ENCODE measurements at places on chromosomes 12 and 14.

- DNase-seq, result peak; percentile 76
These were observed 73.6 kb downstream of the TESC start for GRCh38 chr12:117025481-117026151.

- DNase-seq, result no peak
These were observed 53.8 kb downstream of the SPTLC2 start for GRCh38 chr14:77562681-77563080.

- DNase-seq, result no peak
These were observed 148.6 kb downstream of the FBXL14 start for GRCh38 chr12:1445807-1446206.

DNA sequence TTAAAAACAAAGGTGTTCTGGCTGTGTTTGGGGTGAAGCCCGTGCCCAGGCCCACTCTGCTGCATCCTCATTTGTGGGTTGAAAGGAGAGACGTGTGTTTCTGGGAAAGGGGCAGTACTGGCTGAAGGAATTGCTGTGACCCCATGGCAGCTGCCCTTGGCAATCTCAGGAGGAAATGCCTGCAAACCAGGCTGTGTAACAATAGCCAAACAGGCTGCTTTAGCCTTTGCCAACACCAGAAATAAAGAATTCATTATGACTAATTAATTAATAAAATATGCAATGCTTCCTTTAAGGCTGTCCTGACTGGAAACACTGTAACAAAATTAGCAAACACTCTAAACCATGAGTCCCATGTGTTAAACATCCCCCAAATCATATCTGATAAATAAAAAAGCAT is 53.0 kb upstream of the KRR1 start:
- no peak for DNase-seq

DNA sequence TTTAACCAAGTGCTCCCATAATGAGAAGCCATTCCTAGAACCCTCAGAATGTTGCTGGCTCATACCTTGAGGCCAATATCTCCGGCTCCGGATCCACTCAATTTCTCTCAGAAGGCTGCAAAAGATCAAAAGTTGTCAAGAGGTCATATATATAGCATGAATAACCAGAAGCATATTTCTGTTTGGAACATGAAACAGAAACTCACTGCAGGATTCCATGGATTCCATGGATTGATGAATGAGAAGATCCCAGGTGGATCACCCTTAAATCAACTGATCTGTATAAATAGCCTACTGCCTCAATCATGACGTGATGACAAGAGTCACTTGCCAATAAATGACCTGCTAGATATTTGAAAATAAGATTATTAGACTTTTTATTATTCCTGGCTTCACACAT is 3.3 kb upstream of the NT5DC3 start:
- no peak for DNase-seq

GRCh38 chr12:124637581-124637981 is 70.2 kb upstream of the NCOR2 start:
- no peak for DNase-seq

- no peak for DNase-seq
These were observed 778.9 kb downstream of the TMTC2 start for GRCh38 chr12:83465632-83466031.

GRCh38 chr14:44405011-44405486 is 102.0 kb downstream of the FSCB start:
- no peak for DNase-seq

- no peak for DNase-seq
These were observed 39.4 kb downstream of the RPS29 start for GRCh38 chr14:49546766-49547165.

GRCh38 chr12:5807090-5807414 is 138.0 kb downstream of the ANO2 start:
- DNase-seq, result no peak

- no peak for DNase-seq
These were observed 774.7 kb downstream of the C12orf50 start for GRCh38 chr12:87254381-87255030.

GRCh38 chr12:127240249-127240929 is 1026.6 kb upstream of the TMEM132C start:
- no peak for DNase-seq

DNA sequence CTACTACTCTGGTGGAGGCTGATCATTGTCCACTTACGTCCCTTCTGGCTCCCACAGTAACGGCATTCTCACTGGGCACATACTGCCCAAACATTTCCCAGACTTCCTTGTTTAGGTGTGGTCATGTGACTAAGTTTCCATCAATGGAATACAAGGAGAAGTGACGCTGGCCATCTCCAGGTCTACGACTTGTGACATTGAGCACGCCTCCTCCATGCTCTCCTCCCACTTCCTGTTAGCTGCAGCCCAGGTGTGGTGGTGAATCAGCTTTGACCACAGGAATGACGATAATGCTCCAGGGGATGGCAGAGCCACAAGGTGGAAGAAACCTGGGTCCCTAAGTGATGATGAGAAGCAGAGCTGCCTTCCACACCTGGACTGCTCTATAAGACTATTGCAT is 6.0 kb upstream of the SLC24A4 start:
- no peak for DNase-seq

- peak; percentile 51 for DNase-seq
These were observed at the start of gene ATXN2 for GRCh38 chr12:111598637-111599452. ATXN2 (minus strand) TSS chr12:111599315; CDS start chr12:111599034, 281 bp downstream.

DNA sequence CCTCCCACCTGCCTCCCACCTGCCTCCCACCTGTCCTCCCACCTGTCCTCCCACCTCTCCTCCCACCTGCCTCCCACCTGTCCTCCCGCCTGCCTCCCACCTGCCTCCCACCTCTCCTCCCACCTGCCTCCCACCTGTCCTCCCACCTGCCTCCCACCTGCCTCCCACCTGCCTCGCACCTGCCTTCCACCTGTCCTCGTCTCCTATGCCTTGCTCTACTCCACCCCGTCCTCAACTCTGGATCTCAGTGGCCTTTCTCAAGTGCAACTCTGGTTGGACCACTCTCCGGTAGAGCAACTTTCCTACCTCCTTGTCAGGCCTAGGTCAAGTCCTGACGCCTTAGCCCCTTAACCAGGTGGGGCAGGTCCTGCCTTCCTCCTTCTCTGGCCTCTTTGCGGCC is 29.3 kb upstream of the PEX5 start:
- DNase-seq, result no peak

- no peak for DNase-seq
These were observed 465 bp downstream of the ADSS1 start for GRCh38 chr14:104724407-104724980.

- no peak for DNase-seq
These were observed 633.9 kb upstream of the LMO3 start for GRCh38 chr12:17239874-17240273.

GRCh38 chr14:60490270-60490669 is 4.4 kb upstream of the C14orf39 start:
- no peak for DNase-seq

- DNase-seq, result no peak
These were observed 6.7 kb downstream of the VASH1 start for GRCh38 chr14:76767681-76768656.

DNA sequence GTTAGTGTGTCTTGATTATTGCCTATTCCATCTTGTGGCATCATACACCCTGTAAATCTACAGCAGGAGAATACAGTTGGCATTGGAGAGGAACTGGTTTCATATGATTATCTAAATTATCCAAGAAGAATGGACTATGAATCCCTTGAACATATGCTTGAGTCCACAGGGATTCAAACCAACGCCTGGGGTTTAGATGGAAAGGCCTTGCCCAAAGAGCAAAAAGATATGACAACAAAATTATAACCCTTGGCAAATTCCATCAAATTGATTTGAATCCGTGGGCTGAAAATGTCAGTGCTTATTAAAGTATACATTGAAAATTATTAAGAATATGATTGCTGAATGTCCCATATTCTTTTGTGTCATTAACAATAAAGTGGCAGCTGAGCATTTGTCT is 108.2 kb downstream of the PDE3A start:
- no peak for DNase-seq

DNA sequence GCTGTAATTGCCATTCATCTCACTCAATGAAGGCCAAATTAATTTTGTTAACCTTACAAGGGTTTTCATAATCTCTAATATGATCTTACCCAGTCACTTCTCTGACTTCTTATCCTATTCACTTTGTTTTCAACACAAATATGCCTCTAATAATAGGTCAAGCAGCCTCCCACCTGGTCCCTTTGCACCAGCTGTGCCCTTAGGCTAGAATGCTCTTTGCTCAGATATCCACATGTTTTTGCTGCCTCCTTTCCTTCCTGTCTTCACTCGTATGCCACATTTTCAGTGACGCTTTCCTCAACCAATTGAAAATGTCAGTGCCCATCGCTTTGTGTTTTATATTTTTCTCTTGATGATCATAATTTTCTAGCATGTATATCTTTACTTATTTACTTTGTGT is 106.4 kb upstream of the SYT10 start:
- no peak for DNase-seq

GRCh38 chr12:49339464-49339861 is 2.5 kb upstream of the C1QL4 start:
- DNase-seq, result no peak

DNA sequence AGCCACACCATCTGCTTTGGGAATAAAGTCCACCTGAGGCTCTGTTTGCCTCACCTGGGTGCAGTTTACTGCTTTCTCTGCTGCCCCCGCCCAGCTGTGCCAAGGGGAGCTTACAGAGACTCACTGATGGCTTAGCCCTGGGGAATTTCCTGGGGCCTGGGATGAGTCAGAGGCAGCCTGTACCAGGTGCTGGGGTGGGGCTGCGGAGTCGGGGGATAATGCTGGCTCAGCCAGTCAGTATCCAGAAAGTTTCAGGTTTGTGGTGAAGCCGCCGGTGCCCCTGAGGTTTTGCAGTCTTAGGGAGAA is 22.3 kb downstream of the PLEKHG3 start:
- peak; percentile 60 for DNase-seq

- DNase-seq, result no peak
These were observed 39.3 kb downstream of the RAB35 start for GRCh38 chr12:120077260-120077659.

DNA sequence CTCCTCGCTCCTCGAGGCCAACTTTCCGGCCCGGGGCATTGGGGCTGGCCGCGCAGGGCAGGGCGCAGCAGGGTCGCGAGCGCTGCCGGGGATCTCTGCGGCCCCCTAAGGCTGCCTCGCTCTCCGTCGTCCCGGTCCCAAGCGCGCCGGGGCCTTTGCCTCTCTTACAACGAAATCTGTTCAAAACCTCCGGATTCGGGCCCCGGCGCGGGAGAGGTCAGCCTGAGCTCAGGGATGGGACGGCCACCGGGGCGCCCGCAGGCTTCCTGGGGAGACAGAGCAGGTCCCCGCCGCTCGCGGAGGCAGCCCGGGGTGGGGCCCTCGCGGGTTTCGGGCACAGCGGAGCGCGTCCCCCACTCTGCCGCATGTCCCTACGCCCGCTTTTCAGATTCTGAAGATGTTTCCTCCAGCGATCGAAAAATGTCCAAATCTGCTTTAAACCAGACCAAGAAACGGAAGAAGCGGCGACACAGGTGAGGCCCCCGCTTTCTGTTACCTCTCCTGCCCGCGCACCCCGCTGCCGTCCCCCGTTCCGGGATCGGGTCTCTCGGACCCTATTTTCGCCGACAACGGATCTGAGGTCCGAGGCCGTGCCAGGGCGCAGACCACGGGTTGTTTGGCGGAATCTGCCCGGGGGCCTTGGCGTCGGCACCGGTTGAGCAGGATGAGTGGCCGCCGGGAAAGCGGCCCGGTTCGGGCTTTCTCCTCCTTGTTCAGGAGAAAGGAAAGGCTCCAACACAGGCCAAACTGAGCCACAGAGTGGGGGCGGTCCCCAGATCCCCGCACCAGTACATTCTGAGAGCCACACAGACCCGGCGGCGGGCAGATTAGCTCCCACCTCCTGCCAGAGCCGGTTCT is 1.8 kb downstream of the VSX2 start:
- peak; percentile 51 for DNase-seq

DNA sequence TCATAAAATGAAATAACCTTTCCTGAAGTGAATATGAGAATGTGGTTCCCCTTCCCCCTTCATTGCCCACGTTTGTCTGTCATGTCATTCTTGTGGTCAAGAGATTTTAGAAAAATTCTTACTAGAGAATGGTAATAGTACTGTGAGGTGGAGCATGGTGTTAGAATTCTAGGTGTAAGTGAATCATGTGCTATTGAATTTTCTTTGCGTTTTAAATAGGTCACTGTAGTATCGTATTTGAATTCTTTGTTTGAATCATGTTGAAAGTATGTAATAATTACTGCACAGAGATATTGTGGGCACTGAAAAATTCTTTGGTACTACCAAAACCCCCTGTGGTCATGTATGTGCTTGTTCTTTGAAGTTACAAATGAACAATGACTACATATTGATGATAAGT is 49.9 kb downstream of the FUT8 start:
- no peak for DNase-seq

DNA sequence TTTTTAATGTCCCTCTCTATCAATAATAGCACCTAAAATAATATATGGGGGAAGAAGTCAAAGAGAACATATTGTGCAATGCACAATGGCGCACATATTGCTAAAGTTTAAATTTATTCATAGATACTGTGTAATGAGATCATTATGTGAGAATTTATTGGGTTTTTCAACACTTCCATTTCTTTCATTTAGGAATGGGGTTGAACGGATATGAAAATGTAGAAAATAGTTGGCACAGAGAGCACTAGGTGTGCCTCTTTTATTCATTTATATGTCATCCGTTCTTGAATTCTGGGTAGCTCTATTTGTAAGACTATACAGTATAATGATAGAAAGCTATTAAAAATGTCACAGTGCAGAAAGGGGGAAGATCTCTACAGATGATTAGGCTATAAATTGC is 63.9 kb downstream of the ATG14 start:
- DNase-seq, result no peak

- no peak for DNase-seq
These were observed 97.4 kb downstream of the PLCZ1 start for GRCh38 chr12:18640321-18640955.

- DNase-seq, result no peak
These were observed 12.6 kb upstream of the OR10P1 start for GRCh38 chr12:55624056-55624455.

GRCh38 chr14:58659846-58660245 is 22.1 kb downstream of the DACT1 start:
- no peak for DNase-seq

- no peak for DNase-seq
These were observed 4.2 kb upstream of the CLMN start for GRCh38 chr14:95323917-95324316.

- no peak for DNase-seq
These were observed 103.7 kb downstream of the CMKLR1 start for GRCh38 chr12:108235197-108235984.

- no peak for DNase-seq
These were observed 18.6 kb downstream of the JAG2 start for GRCh38 chr14:105150026-105150367.

DNA sequence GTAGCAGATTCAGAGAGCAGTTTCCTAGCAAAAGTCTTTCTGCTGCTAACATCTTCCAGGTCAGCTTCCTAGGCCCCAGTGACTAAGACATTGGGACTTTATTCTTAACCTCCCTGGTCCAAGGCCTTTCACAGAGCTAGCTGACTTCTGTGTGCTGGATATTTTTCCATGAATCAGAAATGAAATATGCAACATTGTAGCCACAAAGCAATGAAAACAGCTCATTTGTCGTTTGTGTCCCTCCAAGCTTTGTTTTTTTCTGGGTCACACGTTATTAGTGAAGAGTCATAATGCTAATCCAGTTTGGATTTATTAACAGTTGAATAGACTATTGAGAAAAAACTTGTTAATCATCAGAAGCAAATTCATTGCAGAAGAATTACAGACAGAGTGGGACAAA is 82.4 kb downstream of the ARF6 start:
- DNase-seq, result no peak
